Activated CD4-positive, alpha-beta T cell treated with anti-CD3 and anti-CD28 coated beads, Interleukin-2, amount 50 U/mL, for 24 hours (primary cell): ENCODE measurements at places on chromosomes 6 and 20.

- no peak for DNase-seq
Observed at GRCh38 chr20:17538517-17539170, 7.5 kb upstream of the BFSP1 start.

- no peak for DNase-seq
Observed at GRCh38 chr6:81894306-81894705, 141.8 kb upstream of the TENT5A start.

DNA sequence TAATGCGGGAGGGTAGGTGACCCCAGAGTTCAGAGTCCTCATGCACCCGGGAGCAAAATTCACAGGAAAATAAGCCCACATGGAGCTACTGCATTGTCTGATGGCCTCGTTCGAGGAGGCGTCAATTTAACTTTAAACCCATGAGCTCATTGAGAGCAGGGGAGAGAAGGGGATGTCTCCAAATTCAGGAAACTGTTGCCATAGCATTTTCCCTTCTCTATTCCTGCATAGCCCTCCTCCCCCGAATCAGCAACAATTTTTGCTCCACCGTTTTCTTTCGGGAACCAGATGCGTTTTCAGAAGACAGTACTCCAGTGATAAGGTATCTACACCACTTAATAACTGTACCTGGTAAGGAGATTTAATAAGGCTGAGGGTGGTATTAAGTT is 324 bp upstream of the LAMP5 start:
- no peak for DNase-seq

DNA sequence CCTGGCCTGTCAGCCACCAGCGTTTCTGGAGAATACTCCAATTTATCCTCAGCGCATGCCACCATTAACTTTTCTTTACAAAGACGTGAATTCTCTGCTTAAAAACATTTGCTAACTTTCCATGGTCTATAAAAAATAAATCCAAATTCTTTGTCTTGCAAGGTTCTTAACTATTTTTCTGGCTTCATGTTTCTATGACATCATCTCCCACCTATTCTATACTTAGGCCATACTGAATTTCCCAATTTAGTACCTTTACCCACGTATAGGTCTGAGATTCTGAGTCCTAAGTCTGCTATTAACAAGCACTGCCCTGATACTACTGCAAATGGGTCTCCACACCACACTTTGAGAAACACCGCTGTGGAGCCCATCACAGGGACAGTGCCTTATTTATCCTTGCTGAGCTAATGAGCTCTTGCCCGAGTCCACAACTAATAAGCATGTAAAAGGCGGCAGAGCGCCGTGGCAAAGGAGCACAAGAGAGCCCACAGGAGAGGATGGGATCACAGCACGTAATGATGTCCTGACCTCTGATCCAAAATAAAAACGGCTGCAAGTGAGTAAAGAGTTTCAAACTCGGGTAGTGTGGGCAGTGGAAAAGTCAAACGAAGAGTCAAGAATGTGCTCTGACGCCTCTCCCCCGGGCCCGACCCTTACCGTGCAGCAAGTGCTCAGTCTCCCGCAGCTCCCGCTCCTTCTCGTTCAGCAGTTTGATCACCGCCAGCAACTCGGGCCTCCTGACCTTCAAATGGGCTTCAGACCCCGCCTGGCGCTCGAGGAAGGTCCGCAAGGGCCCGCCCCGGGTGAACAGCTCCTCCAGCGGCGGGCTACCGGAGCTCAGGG is 519 bp downstream of the MTRF1L start:
- no peak for DNase-seq

DNA sequence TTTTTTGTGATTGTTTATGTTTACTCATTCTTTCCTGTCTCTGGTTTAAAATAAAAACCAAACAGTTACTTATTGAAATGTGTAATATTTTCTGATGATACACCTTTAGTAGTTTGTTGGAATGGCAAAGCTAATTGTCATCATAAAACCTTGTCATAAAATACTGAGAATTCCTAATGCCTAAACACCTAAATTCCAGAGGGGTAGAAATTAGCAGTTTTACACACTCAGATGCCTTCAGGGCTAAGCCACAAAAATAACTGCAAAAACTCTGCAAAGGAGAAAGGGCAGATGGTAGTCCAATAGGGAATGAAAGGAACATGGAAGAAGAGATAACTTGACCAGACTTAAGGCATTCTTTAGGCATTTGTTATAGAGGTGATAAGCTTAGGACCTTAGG is 30.3 kb downstream of the FAM83B start:
- no peak for DNase-seq

GRCh38 chr6:66496659-66497058 is 789.6 kb upstream of the EYS start:
- no peak for DNase-seq

GRCh38 chr6:14965424-14966075 is 280.3 kb upstream of the JARID2 start:
- no peak for DNase-seq

DNA sequence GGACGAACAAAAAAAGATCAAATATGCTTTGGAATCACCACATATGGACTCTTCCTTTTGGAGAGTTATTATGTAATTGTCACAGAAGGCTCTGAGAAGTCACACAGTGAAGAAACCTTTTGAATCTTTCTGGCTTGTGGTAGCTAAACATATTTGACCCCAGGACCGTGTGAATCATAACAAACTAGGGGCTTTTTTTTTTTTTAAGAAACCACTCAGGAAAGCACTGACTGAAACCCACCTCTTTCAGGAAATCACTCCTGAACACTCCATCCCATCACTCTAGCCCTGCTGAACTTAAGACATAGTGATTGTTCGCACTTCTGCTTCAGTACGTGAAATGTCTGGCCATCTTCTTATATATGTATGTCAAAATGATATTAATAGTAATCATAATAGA is 495.9 kb upstream of the ARID1B start:
- no peak for DNase-seq

GRCh38 chr6:32840604-32841246 is 2.2 kb upstream of the TAP2 start:
- DNase-seq, result no peak

- DNase-seq, result no peak
Observed at GRCh38 chr20:48751871-48752270, 75.9 kb downstream of the PREX1 start.

DNA sequence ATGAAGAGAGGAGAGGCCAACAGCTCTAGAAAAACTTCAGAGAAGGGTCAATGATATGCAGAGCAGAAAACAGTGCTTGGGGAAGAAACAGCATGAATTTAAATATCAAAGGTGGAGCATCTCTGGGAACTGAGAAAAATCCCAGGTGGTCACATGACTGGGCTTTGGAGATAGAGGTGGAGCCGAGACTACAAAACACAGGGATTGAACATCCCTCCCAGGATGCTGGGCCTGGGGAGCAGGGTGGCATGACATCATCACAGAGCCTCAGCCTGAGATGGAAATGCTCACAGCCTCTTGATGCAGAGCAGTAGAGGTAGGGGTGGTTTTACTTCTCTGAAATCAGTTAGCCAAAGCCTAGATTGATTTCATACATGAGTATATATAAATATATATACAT is 529.5 kb downstream of the PRKN start:
- no peak for DNase-seq

GRCh38 chr20:6530254-6530653 is 237.2 kb upstream of the BMP2 start:
- no peak for DNase-seq

DNA sequence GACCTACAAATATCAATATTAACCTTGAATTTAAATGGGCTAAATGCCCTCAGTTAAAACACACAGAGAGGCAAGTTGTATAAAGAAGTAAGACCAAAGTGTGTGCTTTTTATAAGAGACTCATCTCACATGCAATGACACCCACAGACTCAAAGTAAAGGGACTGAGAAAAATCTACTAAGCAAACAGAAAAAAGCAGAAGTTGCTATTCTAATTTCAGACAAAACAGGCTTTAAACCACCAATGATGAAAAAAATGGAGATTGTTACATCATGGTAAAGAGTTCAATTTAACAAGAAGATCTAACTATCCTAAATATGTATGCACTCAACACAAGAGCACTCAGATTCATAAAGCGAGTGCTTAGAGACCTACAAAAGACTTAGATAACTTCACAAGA is 741.9 kb upstream of the MARCKS start:
- DNase-seq, result no peak

GRCh38 chr6:154154389-154154967 is 115.4 kb downstream of the OPRM1 start:
- peak; percentile 23 for DNase-seq

- no peak for DNase-seq
Observed at GRCh38 chr6:57324538-57324937, 7.1 kb downstream of the PRIM2 start.

- no peak for DNase-seq
Observed at GRCh38 chr6:100987556-100987955, 106.4 kb upstream of the ASCC3 start.

DNA sequence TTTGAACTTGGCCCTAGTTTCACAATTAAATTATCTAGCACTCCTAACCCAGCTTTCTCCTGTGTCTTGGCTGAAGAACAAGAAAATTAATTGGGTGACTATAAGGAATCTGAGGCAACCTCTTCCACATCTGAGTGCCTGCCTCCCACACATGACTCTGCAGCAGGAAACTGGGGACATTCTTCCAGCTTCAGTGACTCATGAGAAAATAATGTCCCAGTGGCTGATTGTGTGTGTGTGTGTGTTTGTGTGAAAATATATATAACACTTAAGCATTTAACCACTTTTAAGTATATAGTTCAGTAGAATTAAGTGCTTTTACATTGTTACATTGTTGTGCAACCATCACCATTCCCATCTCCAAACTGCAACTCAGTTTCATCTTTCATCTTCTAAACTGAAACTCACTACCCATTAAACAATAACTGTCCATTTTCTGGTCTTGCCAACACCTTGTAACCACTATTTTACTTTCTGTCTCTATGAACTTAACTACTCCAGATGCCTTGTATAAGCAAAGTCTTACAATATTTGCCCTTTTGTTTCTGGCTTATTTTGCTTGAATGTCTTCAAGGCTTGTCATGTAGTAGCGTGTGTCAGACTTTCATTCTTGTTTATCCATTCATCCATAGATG is 8.7 kb downstream of the TRIM38 start:
- DNase-seq, result no peak

DNA sequence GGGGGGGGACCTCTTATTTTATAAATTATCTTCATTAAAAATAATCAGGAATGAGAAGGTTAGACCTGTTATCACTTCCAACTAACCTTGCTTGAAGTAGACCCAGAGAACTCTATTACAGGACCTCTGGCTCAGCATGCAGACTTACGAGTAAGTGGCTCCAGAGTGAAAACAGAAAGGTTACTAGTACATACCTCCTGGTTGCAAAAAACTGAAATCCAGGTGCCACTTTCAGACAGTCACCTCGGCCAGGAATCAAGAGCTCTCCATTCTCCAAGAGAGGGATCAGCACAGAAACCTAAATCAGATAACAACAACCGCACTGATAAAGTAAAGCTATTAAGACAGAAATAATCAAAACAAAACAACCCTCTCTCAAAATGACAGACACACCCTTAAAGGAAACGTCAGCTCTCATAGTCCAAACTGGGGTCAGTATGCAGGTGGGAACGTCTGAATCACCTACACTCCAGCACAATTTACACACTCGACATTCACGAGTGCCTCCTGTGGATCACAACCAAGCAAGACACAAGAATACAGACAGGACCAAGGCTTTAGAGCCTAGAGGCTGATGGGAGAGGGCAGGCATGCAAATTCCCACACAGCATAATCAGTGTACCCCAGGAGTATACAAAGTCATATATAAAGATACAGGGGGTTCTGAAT is 31.8 kb downstream of the MDN1 start:
- no peak for DNase-seq

DNA sequence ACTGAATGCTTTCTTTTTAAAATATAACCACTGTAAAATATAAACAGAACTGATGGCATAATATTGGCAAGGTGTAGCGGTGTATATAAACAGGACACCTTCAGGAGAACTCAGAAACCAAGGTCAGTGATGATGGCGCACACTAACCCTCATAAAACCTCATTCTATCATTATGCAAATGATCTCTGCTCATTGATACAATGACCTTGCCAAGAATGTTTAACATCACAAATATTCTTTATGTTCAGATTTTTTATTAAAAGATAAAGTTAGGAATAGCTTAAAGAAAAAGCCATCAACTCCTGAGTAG is 48.6 kb upstream of the DST start:
- DNase-seq, result no peak

DNA sequence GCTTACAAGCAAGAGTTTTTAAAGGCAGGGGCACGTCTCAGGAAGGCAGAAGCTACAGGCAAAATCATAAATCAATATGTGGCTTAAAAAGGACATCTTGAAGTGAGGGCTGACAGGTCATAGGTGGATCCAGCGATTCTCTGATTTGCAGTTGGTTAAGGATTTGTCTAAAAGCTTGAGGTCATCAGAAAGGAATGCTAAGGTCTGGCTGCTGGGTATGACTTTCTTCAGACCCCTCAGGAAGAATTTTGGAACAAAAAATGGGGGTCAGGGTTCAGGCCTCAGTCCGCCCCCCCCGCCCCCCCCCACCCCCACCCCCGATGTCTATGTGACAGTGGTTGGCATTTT is 261.9 kb downstream of the CDH4 start:
- no peak for DNase-seq

GRCh38 chr20:51510169-51510568 is 32.4 kb downstream of the NFATC2 start:
- DNase-seq, result no peak

DNA sequence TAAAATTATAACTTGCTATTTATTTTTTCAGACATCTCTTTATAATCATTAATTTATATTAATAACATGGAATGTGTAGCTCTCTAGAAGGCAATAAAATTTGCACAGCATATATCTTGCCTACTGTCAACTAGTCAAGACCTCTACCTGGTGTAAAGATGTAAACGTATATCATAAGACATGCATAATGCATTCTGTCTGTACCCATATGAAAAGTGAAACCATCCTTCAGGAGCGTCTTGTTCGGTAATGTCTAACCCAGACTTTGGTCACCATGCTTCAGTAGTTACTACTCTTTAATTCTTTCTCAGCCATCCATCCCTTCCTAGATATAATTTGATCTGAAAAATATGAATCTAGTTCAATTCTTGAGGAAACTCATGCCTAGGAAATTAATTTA is 21.0 kb downstream of the CEP43 start:
- DNase-seq, result no peak

DNA sequence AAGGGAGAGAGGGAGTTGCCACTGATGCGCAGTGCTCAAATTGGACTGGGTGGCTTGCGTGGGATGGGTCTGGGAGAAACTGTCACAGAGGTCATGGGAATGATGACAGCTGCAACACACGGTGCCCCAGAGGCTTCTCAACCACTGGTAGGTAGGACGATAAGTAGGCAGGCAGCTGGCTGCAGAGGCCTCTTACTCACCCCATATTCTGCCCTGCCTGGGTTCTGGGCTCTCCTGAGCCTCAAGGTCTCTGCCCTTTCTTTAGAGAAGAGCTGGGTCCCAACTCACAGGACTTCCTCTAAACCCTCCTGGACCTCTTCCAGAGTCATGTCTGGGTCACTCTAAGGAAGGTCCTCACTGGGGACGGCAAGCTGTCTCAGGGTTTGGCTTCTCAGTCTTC is 37.2 kb upstream of the RNF24 start:
- DNase-seq, result no peak

- no peak for DNase-seq
Observed at GRCh38 chr20:32957459-32957858, 46.8 kb downstream of the SUN5 start.
